A172 (cell line): ENCODE measurements at places on chromosomes 2 and 18.

DNA sequence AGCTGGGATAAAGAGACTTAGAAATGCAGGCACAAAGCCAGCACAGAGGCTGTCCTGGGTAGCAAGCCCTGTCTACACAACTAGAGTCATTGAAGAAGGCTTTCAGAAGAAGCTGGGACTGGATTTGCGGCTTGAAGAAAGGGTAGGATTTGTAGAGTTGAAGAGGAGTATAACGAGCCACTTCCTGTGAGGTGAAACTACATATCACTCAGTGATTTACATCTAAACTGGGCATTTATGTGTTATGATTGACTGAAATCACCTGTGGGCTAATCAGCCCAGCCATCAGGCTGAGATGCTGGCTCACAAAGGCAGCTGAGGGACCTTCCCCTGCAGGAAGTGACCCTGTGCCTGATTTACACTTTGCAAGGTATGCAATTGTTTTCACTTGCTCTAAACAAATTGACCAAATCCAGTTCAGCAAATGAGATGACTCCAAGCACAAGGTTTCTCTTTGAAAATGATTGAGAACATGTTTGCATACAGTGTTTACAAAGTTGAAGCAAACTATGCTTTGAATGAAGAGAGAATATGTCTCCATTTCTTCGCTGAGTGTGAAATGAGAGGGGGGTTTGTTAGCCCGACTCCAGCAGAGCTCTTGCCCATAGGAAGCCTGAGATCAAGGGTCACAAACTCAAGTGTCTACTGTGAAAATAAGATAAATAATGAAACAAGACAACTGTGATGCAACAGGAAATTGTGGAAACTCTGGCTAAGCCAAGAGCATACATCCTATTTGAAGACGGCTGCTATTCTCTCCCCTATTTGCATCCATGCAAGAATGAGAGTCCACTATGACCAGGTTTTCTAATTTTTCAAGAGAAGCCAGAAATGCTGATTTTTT, 69.3 kb upstream of the HK2 start:
- no peak for DNase-seq

- DNase-seq, result no peak
Observed at GRCh38 chr2:146147448-146148012, 1627.6 kb upstream of the ZEB2 start.

DNA sequence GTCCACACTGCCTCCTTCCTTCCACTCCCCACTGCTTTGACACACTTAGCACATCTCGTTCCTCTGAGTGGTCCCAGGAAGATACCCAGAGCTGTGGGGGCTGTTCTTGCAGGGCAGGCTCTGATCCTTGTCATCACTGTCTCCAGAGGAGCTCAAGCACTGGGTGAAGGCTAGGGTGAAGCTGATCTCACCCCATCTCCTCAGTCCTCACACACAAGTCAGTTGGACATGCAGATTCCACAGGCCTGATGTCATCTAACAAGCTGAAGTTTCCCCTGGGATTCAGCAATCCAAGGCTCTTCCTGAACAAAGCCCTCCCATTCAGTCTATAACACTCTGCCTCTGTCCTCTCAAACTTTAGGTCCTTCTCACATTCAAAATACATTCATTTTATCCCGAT, 90.6 kb upstream of the RAB6C start:
- no peak for DNase-seq

GRCh38 chr18:77967071-77967470, 717.4 kb downstream of the GALR1 start:
- no peak for DNase-seq

DNA sequence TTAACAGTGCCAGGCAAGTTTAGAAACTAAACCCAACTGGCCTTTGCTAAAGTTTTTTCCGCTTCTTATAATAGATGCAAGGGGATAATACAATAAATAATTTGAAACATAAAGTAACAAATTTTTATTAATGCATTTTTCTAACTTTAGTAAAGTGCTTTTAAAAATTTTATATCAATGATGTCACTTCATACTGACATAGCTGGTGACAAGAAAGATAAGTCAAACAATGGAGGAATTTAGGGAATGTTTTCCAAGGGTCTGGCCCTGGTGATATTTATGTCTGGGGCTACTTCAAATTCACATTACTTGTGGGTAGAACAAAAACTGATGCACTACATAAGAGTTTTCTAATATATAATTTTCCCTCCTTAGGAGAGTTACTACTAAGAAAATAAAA, 61.2 kb upstream of the CBLN2 start:
- no peak for DNase-seq

- DNase-seq, result no peak
Observed at GRCh38 chr18:57008001-57008686, 138.7 kb upstream of the BOD1L2 start.

GRCh38 chr2:5203134-5203755, 488.9 kb upstream of the SOX11 start:
- DNase-seq, result no peak

- no peak for DNase-seq
Observed at GRCh38 chr2:98833917-98834263, 102.1 kb downstream of the CRACDL start.

- DNase-seq, result no peak
Observed at GRCh38 chr2:34162231-34162630, 563.1 kb upstream of the FAM98A start.

GRCh38 chr2:235596272-235596671, 102.4 kb downstream of the AGAP1 start:
- no peak for DNase-seq

DNA sequence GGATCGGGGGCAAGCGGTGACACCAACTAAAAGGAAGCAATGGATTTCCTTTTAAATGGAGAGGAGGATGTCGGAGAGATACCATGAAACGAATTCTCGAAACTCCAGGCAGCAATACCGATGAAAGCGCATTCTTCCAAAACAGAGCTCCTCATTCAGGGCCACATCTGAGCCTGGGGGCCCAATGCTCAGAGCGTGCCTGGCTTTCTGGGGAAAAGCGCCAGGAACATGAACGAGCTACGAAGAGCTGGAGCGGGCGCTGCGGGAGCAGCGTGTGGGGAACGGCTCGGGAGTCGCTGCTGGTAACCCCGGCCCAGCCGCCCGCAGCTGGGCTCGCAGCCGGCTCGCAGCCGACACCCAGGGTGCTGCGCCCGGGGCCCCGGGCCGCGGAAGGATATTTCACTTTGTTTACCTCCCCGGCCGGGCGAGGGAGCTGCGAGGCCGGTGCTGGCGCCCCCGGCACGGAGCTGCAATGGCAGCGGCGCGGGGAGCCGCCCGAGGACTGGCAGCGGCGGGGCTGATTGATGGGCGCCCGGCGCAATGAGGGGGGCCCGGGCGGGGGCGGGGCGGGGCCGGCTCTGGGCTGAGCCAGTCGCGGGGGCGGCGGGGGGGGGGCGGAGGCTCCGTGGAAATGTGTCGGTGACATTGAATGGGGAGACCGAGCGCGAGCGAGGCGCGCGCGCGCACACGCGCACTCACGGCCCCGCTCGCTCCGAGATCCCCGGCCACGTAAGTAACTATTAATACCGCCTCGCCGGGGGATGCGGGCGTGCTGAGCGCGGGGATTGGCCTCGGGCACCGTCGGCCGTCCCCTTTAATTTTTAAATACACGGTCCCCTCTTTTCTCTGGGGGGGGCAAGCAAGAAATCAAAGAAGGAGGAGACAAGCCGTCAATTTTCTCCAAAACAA, at the start of gene TRIB2:
Gene TRIB2 (plus strand): TSS at position 655 of the 909 bp plus-strand sequence. CDS start 1,372 bp downstream, outside the sequence.
- peak; percentile 50 for DNase-seq

GRCh38 chr2:69462780-69463179, 25.5 kb upstream of the NFU1 start:
- no peak for DNase-seq

GRCh38 chr2:164151522-164151921, 415.7 kb upstream of the FIGN start:
- peak; percentile 26 for DNase-seq

GRCh38 chr2:23241611-23242245, 143.3 kb upstream of the KLHL29 start:
- DNase-seq, result no peak

GRCh38 chr18:76988827-76989646, 143.5 kb downstream of the MBP start:
- no peak for DNase-seq

DNA sequence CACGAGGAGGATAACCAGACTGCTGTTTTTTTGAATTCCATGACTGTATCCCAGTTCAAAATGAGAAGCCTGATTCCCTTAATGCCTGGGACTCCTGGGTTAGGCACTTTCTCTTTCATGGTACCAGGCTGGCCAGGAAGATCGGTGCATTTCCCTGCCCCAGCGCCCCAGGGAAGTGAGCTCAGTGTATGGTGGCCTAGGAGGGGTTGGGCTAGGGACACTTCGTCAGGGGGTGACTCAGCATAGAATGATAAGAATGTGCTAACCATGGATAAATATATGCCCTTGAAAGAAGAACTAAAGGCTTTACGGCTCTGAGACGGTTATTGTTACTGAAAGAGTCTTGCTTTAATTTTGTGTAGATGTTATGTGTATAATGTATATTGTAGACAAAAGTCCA, 27.5 kb upstream of the FAM237A start:
- DNase-seq, result peak; percentile 93

GRCh38 chr2:204888222-204888621, 342.9 kb downstream of the PARD3B start:
- DNase-seq, result no peak

DNA sequence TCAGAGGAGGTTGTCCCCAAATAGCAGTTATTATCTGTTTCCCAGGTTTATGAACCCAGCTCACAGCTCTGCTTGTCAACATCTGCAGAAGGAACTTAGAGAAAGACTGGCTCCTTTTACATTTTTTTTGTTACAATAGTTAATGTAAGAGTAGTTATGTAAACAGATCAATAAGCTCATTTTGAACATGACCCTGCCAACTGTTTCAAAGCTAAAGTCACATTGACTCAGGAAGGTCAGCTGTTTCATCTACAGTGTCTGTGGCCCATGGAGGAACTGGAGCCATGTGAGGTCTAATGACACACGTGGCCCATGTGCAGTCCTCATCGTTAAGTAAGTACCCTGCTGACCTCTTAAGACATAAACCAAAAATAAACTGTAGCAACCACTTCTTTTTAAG, 97.1 kb downstream of the SH3RF3 start:
- DNase-seq, result no peak

GRCh38 chr2:159484532-159484931, 131.8 kb downstream of the BAZ2B start:
- no peak for DNase-seq

- DNase-seq, result no peak
Observed at GRCh38 chr18:46333431-46334135, 229.4 kb downstream of the HAUS1 start.

DNA sequence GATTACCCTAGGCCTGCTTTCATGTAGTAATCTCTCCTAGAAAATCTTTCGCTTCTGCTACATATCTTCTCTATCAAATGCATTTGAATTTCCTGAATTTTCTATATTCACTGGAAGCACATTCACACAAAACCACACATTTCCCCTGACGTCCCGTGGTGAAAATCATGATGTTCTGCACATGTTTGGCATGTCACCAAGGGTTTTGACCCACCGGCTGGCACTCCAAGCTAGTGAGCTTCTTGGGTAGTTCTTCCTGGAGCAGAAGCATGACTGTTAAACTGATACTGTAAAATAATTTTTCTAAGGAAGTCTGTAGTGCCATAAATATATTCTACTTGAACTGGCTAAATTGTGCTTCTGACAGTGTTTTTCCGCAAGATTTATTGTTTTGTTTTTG, 510.1 kb upstream of the SLC8A1 start:
- DNase-seq, result no peak

- no peak for DNase-seq
Observed at GRCh38 chr2:227783404-227784138, 30.1 kb upstream of the CCL20 start.

GRCh38 chr18:72830109-72830508, 37.7 kb downstream of the NETO1 start:
- no peak for DNase-seq

DNA sequence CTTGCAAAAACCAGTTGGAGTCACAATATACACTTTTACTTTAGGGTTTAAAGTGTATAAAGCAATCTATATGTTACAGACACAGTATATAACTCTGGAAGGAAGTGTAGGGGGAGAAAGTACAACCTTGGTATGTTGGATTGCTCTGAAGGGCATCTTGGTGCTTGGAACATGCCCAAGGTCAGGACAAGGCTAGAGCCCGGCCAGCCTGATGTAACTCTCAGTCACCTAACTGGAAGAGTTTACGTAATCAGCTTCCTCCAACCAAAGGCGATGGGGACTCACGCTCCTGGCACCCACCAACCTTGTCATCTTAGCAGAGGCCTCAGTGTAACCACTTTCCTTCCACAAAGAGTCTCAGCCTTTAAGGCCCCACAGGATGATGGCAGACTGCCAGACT, 181.1 kb upstream of the ACAA2 start:
- DNase-seq, result no peak

GRCh38 chr18:61713502-61713901, 179.3 kb downstream of the RNF152 start:
- DNase-seq, result no peak

GRCh38 chr2:65263986-65264385, 36.4 kb downstream of the ACTR2 start:
- DNase-seq, result no peak

DNA sequence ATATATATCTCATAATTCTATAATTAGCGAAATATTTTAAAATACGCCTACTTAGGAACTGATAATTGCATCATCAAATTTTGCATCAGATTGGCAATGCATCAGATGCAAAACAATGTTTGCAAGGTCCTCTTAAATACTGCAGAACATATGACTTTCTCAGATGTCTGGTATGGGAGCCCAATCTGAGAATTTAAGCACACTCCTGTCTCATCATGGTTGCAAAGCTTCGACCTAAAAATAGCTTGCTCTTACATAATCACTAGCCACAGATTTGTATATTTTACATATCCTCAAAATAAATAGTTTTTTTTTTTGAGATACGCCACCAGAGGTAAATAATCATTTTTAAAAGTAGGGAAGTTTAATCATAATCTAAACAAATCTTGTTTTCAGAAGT, 123.2 kb downstream of the CABYR start:
- no peak for DNase-seq

DNA sequence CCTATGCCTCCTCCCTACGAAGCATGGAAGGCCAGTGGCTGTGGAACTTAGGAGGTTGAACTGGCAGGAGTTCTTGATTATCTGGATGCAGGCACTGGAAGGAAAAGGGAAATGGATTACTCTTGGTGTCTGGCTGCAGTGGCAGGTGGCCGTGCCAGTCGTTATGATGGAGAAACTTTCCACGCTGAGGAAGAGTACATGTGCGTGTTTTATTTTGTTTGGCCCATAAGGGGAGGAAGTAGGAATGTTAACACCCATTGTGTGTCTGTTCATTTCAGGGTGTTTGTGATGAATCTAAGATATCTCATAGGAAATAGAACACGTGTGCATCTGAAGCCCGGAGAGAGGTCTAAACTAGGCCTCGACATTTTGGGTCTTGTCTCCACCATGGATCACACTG, 122.8 kb upstream of the NFATC1 start:
- DNase-seq, result no peak

DNA sequence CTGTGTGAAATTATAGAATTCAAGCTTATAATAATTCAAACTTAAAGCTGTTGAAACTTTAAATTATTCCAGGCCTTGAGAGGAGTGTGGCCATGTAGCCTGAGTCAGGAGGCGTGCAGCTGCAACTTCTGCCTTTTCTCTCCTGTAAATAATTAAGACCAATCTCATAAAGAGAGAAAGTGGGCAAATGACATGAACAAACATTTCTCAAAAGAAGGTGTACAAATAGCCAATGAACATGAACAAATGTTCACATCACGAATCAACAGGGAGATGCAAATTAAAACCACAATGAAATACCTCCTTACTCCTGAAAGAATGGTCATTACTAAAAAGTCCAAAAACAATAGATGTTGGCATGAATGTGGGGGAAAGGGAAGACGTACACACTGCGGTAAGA, 149.1 kb upstream of the MYCN start:
- DNase-seq, result no peak
